ENCODE measurements at places on chromosomes 6 and 20.

DNA sequence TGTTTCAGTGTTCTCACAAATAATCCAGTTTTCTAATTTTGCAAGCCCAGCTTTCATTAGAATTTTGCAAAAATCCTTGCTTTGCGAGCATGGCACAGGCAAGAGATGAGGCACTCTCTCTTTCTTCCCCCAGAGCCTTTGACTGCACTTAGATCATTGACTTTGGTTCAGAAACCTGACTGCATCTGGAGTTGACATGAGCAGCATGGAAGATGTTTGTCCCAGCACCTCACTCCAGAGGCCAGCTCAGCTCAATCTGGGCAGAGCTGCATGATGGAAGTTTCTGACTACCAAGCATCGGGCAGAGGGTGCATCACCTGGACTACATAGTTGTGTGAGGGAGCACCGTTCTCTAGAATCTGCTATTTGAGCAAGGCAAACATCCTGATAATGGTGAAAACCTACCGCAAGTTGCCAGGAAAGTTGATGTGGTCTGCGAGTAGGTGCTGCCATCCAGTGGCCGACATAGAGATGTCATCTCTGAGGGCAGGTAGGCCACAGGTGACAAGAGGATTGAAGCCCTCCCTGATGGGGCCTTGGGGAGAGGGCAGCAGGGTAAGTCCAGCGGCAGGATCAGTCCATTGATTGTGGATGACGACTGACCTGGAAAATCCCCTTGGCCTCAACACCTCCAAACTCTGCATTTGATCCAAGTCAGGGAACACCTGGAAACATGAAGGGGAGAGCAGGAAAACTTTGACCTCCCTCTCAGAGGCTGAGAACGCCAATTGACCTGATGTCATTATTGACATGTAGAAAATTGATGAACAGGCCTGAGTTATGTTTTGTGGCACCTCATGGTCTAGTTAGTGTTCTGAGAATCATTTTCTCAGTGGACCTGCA, 3.8 kb upstream of the LPA start:
- H3K36me3 ChIP-seq, result no peaks in the 10 kb centered on the region
- H3K4me1 ChIP-seq, result no peaks in the 10 kb centered on the region
- no peak for DNase-seq
- no peaks in the 10 kb centered on the region for H3K27me3 ChIP-seq
- H3K4me3 ChIP-seq, result no peak overlapping the region

GRCh38 chr20:6993011-6993410, 225.5 kb downstream of the BMP2 start:
- no peak overlapping the region for H3K4me3 ChIP-seq
- H3K4me1 ChIP-seq, result no peaks in the 10 kb centered on the region
- H3K27ac ChIP-seq, result peak overlapping the region; percentile 74
- no peaks in the 10 kb centered on the region for H3K36me3 ChIP-seq
- no peak for DNase-seq
- no peaks in the 10 kb centered on the region for H3K27me3 ChIP-seq

- peak overlapping the region; percentile 71 for H3K27ac ChIP-seq
- H3K36me3 ChIP-seq, result no peaks in the 10 kb centered on the region
- H3K27me3 ChIP-seq, result no peaks in the 10 kb centered on the region
- peaks cover 18% of the 10 kb centered on the region for H3K4me1 ChIP-seq
Measured at GRCh38 chr20:50450881-50451752, 59.1 kb upstream of the PTPN1 start.

GRCh38 chr20:49028684-49029083, 17.4 kb upstream of the CSE1L start:
- no peaks in the 10 kb centered on the region for H3K4me1 ChIP-seq
- H3K36me3 ChIP-seq, result peaks cover 36% of the 10 kb centered on the region
- no peaks in the 10 kb centered on the region for H3K27me3 ChIP-seq
- H3K4me3 ChIP-seq, result no peak overlapping the region

- no peaks in the 10 kb centered on the region for H3K4me1 ChIP-seq
- no peak overlapping the region for H3K4me3 ChIP-seq
- no peak for DNase-seq
- H3K27me3 ChIP-seq, result no peaks in the 10 kb centered on the region
Measured at GRCh38 chr6:23176471-23176870, 607.1 kb downstream of the HDGFL1 start.

DNA sequence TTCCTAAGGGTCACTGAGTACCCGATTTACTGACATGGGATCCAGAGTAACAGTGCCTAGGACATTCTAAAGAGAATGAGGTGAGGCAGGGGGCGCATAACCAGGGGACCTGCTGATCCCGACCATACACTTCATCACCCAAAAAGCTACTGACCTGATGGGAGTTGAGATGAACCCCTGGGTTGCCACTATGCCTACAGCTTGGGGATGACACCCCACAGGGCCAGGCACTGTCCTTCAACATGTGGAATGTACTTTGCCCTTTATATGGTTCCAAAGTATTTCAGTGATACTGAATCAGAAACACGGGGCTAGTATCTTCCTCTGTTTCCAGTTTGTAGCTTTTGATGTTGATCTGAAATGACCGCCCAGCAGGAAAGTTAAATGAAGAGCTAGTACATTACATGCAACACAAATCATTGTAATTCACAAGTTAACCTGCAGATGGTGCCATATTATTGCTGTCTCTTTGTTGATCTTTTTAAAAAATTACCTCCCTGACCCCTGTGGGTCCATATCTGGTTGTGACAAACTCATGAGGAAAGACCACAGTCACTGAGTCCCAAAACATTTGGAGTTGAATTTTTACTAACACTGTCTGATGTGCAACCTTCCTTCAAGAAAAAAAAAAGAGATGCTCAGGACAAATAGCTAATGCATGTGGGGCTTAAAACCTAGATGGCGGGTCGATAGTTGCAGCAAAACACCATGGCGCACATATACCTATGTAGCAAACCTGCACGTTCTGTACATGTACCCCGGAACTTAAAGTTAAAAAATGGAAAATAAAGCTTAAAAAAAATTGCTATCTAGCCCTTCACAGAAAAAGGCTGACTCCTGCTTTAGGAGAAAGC, 42.7 kb upstream of the GCNT2 start:
- no peaks in the 10 kb centered on the region for H3K27me3 ChIP-seq
- no peaks in the 10 kb centered on the region for H3K36me3 ChIP-seq
- DNase-seq, result no peak
- no peak overlapping the region for H3K27ac ChIP-seq

DNA sequence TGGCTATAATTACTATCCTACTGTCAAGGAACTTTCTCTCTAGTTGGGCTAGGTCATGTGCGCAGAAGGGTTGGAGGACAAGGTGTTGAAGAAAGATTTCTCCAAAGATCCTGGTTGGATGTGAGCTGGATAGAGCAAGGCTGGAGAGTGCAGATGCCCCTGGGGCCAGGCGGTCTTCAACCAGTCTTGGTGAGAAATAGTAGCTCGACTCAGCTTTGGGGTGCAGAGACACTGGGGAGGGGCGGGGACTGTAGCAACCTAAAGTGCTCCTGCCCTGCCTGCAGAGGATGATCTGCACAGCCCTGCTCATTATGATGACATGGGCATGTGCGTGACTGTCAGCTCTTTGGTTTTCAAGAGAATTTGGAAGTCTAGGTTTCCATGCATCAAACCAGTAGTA, 35.9 kb downstream of the PHACTR3 start:
- H3K27me3 ChIP-seq, result peaks cover 20% of the 10 kb centered on the region
- no peaks in the 10 kb centered on the region for H3K4me1 ChIP-seq
- H3K36me3 ChIP-seq, result no peaks in the 10 kb centered on the region
- no peak overlapping the region for H3K27ac ChIP-seq

DNA sequence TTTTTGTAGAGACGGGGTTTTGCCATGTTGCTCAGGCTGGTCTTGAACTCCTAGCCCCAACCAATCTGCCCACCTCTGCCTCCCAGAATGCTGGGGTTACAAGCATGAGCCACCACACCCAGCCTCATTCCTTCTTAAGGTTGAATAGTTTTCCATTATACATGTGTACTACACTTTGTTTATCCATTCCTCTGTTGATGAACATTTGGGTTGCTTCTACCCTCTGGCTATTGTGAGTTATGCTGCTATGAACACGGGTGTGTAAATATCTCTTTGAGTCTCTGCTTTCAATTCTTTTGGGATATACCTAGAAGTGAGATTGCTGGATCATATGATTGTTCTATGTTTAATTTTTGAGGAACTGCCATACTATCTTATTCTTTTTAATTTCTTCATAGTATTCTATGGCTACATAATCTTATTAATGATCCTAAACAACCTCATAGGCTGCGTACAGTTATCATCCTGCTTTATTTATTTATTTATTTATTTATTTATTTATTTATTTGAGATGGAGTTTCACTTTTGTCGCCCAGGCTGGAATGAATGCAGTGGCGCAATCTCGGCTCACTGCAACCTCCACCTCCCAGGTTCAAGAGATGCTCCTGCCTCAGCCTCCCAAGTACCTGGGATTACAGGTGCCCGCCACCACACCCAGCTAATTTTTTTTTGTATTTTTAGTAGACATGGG, 49.2 kb upstream of the TLDC2 start:
- no peak for DNase-seq
- H3K27me3 ChIP-seq, result no peaks in the 10 kb centered on the region
- H3K36me3 ChIP-seq, result peaks cover 62% of the 10 kb centered on the region
- no peak overlapping the region for H3K27ac ChIP-seq

DNA sequence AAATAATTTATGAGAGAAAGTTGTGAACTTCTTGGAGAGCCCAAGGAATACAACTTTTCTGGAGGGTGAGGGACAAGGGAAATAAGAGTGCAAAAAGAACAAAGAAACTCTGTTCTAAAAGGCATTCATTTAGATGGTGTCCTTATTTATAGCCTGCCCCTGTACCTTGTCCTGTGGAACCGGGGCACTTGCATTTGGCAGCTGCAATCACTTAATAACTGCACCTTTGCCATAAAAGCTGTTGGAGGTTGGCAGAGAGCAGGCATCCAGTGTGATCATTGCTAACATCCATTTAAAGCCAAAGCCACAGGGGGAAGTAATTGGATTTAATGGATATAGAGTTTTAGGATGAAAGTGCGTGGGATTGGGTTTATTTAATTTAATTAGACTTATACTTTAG, 50.8 kb upstream of the SGK1 start:
- H3K27me3 ChIP-seq, result no peaks in the 10 kb centered on the region
- no peak overlapping the region for H3K4me3 ChIP-seq
- no peak overlapping the region for H3K27ac ChIP-seq
- no peaks in the 10 kb centered on the region for H3K36me3 ChIP-seq

- peak overlapping the region; percentile 86 for H3K4me3 ChIP-seq
- H3K27ac ChIP-seq, result peak overlapping the region; percentile 99
- no peaks in the 10 kb centered on the region for H3K27me3 ChIP-seq
- peaks cover 57% of the 10 kb centered on the region for H3K4me1 ChIP-seq
- H3K36me3 ChIP-seq, result no peaks in the 10 kb centered on the region
- peak; percentile 66 for DNase-seq
Measured at GRCh38 chr6:108559097-108559883, 1.4 kb upstream of the FOXO3 start.

DNA sequence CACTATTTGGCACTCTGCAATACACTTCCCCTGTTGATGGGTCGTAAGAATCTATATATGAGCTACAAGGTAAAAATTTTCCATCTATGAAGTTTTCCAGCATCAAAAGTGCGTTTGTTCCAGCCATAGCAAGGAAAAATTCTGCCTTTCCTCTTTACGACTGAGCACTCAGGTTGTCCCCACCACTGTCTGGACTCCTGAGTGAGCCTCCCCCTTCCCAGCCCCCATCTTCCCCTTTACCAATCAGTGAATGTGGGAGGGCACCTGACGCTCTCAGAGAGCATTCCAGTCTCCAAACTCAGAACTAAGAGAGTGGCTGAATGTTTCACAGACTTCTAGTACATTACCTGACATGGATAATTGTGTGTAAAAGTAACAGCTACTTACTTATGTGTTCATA, at the start of gene ALDH8A1:
ALDH8A1 (minus strand) TSS at position 175 of the 400 bp plus-strand sequence; CDS start at position 127, 48 bp downstream.
- H3K27me3 ChIP-seq, result no peaks in the 10 kb centered on the region
- H3K4me1 ChIP-seq, result no peaks in the 10 kb centered on the region
- DNase-seq, result no peak
- H3K27ac ChIP-seq, result no peak within 1 kb of the TSS
- H3K36me3 ChIP-seq, result no peaks in the 10 kb centered on the region

DNA sequence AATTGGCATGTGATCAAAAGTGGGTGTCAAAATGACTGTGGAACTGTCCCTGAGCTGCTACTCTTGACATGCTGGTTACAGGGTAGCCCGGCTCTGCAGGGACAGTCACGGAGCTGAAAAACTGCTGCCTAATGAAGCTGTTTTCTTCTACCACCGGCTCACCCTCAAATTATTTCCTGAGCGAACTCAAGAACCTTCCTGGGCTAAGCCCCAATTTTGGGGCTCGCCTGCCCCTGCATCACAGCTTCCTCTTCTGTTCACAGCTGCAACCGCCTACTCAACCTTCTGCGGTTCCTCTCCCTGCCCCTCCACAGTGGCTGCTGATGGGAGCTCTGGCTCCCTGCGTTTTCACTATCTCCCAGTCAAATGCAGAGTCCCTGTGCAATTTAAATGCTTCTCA, 110.8 kb upstream of the MLN start:
- no peaks in the 10 kb centered on the region for H3K36me3 ChIP-seq
- DNase-seq, result no peak
- no peak overlapping the region for H3K27ac ChIP-seq
- no peaks in the 10 kb centered on the region for H3K27me3 ChIP-seq
- H3K4me3 ChIP-seq, result no peak overlapping the region

DNA sequence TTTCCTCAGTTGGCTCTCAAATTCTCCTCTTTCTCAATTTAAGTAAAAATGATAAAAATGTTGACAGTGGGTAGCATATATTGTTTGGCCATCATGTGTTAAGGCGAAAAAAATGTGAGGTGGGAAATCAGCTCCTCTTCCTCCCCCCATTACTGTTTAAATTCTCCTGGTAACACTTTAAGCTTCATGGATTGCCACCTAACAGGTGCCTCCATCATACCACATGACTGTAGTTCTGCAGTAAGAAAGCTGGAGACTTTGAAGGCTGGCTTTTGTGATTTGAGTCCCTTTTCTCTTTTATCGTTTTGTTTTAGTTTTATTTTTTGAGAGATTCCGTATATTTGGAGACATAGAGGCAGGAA, 1.2 kb downstream of the ZFAND3 start:
- peak overlapping the region; percentile 99 for H3K27ac ChIP-seq
- peak overlapping the region; percentile 82 for H3K4me3 ChIP-seq
- H3K27me3 ChIP-seq, result no peaks in the 10 kb centered on the region
- no peaks in the 10 kb centered on the region for H3K36me3 ChIP-seq

DNA sequence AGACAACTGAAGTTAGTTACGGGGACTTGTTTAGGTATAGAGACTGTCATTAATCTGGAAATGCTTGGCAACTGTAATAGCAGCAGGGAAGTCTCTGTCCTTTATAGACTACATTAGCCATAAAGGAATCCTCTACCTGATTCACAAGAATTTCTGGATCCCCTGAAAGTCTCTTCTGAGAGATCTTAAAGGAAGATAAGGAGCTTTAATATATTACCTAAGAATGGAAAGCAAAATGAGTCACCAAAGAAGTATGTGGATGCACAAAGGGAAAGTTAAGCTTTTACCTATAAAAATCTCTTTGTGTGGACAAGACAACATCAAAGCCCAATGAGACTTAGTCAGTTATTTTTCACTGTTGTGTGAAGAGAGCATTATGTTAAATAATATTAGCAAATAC, 92.2 kb upstream of the RSPO3 start:
- no peaks in the 10 kb centered on the region for H3K4me1 ChIP-seq
- H3K27ac ChIP-seq, result no peak overlapping the region
- no peak for DNase-seq
- no peaks in the 10 kb centered on the region for H3K36me3 ChIP-seq
- H3K4me3 ChIP-seq, result no peak overlapping the region

Data from esophagus squamous epithelium (tissue), 5 donors.